Naive thymus-derived CD8-positive, alpha-beta T cell (primary cell): ENCODE measurements at places on chromosomes 11 and 22. TPM values are rescaled to one million over a fixed set of nuclear protein-coding genes. Genes with fewer than 3 reads are reported as not detected.

DNA sequence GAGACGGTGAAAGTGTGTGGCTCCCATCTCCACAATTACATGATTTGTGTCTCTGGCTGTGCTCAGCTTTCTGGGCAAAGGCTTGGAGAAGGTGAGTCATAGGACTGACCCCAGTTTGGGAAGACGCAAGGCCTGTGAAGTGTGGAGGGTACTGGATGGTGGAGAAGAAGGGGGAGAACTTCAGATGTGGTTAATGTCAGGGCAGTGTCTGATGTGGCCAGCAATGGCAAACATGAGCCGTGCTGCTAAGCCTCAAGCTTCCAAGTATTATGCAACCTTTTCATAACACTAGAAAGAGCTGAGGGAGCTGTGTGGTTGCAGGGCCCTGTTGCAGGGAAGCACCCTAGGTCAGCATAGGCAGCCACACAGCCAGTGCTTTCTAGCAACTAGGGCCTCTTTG lies 110.9 kb downstream of the NTM start:
- no peak for DNase-seq

- DNase-seq: no peak
Observed at GRCh38 chr22:27318516-27318915, 483.0 kb downstream of the MN1 start.

- DNase-seq: no peak
Observed at GRCh38 chr11:103988595-103988969, 47.9 kb upstream of the DDI1 start.

DNA sequence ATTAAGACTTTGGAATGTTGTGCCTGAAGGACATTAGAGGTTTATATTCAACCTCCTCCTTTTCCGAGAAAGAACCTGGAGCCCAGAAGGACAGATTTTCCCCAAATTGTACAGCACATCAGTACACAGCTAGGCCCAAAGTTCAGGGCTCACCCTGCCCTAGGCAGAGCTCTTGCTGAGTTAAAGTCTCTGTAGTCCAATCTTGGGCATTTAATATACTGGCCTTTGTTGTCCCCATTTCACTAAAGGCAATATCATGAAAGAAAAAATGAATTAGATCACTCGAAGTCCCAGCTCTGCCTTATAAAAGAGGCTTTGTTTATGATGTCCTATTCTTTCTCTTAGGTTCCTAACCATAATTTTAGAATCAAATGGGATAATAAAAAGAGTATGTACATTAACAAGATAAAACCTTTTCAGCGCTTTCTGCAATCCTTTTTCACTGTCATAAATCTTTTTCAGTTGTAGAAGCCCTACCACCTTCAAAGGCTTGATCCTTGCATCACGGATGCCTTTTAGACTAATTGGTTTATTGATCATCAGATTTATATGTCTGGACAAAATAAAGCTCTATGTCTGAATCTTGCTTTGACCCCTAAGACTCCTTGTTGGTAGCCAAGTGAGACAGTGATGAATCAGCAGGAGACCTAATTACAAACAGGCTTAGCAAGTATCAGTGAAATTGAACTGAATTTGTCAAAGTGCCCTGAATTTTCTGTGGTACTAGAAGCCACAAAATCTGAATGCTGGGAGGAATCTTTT lies 39.8 kb downstream of the RELT start:
- DNase-seq: no peak

DNA sequence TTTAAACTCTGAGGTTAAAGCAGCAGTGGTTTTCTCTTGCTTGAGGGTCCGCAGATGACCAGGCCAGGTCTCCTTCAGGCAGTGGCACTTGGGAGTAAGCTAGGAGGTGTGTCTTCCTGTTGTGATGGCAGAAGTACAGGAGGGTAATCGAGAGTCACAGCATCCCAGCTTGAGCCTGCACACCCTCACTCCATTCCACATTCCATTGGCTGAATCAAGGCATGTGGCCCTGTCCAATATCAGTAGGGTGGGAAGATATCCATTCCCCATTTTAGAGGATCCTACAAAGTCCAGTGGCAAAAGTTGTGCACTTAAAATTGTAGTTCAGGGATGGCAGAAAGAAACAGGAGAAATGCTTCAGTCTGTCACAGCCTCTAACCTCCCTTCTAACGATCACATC lies 23.3 kb downstream of the OSBP2 start:
- no peak for DNase-seq

DNA sequence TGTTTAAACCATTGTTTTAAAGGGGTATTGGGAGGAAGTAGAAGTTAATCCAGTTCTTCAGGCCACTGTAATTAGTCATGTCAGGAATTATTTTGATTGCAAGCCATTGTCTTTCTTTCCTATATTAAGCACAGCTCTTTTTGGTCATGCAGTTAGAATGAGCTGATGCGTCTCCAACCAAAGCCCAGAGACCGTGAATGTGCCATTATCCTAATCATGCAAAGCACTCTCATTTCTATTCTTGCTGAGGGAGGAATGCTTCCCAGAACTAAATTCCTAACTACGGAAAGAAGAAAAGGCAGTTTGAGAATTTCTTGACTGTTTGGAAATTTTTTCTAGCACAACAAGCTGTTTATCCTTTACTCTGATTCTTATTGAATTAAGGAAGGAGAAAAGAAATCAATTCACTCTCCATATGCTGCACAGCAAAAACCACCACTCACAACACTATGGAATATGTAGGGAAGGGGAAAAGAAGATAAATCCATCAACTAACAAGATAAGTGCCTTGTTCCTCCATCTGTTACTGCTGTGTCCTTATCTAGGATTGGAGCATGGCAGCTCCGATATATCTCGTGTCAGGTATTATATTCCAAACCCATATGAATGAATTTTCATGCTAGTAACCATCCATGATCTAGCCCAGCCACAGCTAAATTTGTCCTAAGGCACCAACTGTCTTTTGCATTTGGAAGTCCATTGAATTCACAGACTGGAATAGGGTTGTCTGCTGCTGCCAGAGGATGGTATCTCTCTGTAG lies 70.8 kb downstream of the NTM start:
- no peak for DNase-seq

DNA sequence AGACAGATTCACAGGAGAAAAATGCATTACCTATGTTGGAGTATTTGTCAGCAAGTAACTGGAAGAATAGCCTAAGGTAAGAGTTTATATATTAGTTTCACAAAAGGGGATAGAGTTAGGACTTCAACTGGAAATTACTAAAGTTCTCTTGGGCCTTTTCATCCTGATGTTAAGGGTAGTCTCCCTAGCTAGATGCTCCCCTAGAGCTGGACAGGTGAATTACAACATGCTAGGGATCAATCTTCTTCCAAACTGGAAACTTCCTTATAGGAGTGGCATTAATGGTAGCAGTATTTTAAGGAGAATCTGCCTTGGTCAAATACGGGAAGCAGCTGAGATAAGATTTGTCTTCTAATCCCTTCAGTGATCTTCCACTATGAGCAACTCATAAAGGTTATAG lies 632.8 kb upstream of the RAG2 start:
- DNase-seq: no peak

GRCh38 chr22:46065691-46066454 lies 84.5 kb upstream of the PPARA start:
- DNase-seq: no peak

DNA sequence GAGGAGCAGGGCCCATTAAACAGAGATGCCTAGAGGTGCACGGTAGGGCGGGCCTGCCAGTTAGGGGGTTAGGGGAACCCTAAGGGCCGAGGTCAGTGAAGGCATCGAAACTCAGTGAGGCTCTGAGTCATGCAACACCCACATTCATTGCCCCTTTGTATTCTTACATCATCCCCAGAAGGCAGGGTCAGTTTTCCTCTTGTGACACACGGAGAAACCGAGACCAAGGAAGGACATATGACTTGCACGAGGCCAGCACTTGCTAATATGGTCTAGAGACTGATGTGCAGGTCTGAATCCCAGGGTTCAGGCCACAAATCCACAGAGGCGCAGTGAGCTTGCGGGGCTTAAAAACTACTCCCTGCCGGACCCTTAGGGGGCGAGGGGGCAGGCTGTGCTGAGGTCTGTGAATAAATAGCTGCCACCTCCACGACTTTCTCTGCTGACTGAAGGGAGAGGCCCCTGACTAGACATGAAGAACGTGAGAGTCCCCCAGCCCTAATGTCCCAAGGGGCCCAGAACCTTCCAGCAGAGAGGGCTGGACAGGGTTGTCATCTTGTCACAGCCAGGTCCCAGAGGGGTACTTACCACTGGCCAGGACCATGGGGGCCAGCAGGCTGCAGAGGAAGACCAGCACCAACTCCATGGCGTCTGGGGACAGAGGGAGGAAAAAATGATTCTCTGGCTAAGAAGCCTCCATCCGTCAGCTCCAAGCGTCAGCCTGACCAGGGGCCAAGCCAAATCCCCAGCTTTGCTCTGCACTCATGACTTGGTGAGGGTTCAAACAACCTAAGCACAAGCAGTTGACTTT lies 17.8 kb upstream of the FXYD2 start:
- no peak for DNase-seq

DNA sequence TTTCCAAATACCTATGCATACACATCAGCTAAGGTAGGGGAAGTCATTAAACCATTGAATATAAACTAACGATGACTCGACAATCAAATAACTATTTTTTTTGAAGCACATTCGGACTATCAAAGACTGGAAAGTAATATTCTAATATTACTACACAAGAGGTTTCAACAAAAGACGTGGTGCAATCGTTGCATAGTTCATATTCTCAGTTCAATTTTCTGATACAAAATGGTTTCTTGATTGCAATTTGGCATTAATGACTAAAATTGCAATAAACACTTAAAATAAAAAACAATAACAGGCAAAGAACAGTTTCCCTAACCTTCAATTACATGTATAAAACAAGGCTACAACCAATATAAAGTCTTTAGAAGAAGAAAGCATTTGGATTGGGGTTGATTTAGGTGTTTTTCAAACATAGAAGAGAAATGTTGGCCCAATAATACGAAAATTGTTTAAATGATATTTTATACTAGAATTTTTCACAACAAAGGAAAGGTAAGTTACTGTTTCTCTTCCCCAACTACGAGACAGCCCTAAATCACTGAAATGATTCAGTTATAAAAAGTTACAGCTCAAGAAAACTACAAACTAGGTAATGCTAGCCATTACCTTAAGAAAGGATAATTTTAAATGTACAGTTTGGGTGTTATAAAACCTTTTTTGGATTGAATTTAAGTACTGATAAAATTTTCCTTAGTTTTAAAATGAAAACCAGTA lies 17.6 kb downstream of the BLID start:
- no peak for DNase-seq

- peak; percentile 24 for DNase-seq
Observed at GRCh38 chr22:43013355-43014315, 1.3 kb downstream of the PACSIN2 start.

DNA sequence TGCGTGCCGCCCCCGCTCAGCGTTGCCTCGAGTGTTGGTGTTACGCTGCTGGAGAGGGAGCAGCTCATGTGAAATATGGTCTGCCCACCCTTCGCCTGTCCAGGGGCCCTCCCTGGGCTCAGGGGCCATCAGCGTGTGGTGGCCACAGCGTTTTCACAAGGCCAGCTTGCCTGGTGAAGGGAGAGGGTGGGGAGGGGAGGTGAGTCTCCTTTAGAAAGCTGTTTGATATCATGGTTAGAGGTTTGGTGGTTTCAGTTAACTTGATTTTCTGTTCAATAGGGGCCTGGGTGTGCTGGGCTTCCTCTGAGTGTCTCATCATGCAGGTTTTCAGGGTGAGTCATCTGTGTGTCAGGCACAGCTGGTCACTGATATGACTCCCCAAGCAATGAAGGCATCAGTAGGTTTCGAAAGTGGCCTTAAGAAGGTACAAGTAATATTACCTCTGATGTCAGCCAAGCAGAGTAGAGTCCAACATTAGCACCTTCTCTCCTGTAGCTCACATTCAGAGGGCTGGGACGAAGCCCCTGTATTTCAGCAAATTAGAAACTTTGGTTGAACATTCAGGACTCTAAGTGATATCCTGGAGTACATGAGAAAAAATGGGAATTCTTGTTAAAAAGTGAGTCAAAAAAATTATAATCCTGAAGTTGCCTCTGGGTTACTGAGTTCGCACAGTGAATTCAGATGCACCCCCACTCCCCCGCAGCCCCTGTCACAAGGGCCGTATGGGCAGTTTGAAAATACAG lies 172.5 kb downstream of the TBC1D22A start:
- no peak for DNase-seq

- no peak for DNase-seq
Observed at GRCh38 chr11:64598106-64598796, 7.2 kb downstream of the SLC22A12 start.

GRCh38 chr11:130037058-130037457 lies 32.6 kb upstream of the APLP2 start:
- no peak for DNase-seq

DNA sequence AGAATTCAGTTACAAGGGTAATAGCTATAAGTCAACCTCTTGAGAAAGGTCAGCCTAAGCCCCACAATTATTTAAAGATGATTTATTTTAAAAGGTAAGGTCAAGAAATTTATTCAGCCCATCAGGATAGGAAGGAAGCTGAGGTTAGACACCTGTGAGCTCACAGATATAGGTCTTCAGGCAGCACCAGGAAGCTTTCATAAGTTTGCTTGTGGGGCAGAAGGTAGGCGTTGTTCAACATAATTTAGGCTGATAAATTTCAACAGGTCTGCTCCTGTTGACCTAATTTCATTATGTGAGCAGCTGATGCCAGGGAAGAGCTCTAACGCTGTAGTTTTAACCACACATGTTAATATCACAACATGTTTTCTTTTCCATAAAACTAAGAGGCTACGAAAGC lies 118.1 kb upstream of the APOA1 start:
- DNase-seq: no peak

The LRRN4CL gene
- 0.36 TPM for total RNA-seq

The RIC3 gene
- 57.6 TPM for total RNA-seq

The C22orf23 gene
- total RNA-seq: not detected

The NPTXR gene
- 11.3 TPM for total RNA-seq

The TCN2 gene
- not detected for total RNA-seq
